Mesothelial cell of epicardium (in vitro differentiated cells): ENCODE measurements at places on chromosomes 12 and 14.

GRCh38 chr12:86104087-86104486, 152.1 kb downstream of the MGAT4C start:
- DNase-seq, result no peak

GRCh38 chr14:69688299-69688649, 76.9 kb downstream of the SUSD6 start:
- no peak for DNase-seq

- no peak for DNase-seq
These were observed 161.2 kb downstream of the RERGL start for GRCh38 chr12:17928708-17929366.

DNA sequence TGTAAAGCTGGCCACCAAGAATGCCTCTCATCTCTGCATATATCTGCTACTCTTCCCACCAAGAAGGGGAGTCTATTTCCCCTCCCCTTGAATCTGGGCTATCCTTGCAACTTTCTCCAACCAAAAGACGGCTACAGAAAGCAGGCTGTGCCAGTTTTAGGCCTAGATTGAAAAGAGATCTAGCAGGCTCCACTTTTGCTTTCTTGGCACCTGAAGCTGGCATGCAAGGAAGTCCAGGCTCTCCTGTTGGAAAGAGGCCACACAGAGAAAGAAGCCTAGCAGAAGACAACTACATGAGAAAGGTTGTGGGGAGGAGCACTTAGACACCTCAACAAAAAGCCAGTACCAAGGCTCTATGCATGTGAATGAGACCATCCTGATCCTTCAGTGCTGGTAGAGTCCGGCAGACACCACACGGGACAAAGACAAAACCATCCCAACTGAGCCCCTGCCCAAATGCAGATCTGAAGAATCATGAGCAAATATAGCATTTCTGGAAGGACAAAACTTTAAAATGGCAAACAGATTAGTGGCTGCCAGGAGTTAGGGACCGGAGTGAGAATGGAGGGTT, 68.0 kb downstream of the SPPL3 start:
- DNase-seq, result no peak

GRCh38 chr12:107405436-107405835, 280.2 kb upstream of the PWP1 start:
- DNase-seq, result no peak

DNA sequence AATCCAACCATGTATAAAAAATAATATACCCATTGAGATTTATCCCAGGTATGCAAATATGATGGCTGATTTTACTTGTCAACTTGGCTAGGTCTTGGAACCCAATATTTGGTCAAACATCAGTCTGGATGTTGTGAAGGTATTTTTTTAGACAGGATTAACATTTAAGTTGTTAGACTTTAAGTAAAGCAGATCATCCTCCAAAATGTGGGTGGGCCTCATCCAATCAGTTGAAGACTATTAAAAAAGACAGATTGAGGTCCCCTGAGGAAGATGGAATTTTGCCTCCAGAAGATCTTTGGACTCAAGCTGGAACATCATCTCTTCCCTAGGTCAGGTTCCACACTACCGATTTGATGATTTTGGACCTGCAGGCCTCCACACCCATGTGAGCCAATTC, 271.2 kb downstream of the TMEM121 start:
- DNase-seq, result no peak

DNA sequence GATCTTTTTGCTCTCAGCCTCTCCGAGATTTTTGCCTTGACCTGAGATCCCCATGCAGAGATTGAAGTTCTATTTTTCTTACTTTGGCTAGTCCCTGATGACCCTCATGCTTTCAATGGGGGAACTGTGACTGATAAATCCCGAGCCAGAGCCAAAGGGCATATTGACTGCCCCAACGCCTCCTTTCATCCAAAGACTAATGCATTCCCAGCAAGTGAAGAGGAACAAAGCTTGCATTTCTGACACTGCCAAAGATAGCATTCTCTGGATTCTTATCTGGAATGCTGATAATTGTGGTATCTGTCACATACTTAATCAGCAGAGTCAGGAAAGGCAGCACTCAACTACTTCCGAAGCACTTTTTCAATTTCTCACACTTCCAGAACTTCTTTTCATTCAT, 152.3 kb upstream of the EGLN3 start:
- no peak for DNase-seq

DNA sequence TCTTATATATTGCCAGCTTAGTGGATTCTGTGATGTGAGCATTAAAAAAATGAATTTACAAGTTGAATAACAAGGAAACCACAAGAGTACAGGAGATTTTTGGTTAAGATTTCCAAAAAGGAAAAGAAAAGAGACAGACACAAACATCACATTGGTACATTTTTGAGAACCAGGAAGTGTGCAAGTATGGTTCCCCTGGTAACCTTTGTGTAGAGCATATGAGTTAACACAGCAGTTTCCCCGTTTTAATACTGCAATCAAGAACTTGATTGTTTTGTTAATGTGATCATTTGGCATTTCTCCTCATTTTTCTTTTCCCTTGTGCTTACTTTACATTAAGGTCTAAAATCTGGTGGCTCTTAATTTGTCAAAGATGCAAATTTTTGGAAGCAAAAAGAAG, 490.4 kb upstream of the ATP2B1 start:
- DNase-seq, result no peak

DNA sequence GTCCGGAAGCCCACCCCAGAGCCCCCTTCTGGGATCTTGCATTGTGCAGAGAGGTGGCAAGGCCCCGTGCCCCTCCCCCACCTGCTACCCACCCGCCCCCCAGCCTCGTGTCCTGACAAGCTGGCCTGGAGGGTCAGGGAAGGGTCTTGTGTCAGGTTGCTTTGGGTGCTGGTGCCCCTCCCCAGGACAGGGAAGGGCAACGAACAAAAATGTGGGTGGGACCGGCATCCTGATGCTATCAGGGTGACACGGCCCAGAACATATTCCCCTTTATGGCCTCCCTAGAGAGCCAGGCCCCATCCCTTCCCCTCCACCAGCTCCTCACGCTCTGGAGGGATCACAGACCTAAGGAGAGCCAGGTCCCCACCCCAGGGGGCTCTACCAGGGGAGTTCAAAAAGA, 38.7 kb upstream of the TMEM179 start:
- no peak for DNase-seq

DNA sequence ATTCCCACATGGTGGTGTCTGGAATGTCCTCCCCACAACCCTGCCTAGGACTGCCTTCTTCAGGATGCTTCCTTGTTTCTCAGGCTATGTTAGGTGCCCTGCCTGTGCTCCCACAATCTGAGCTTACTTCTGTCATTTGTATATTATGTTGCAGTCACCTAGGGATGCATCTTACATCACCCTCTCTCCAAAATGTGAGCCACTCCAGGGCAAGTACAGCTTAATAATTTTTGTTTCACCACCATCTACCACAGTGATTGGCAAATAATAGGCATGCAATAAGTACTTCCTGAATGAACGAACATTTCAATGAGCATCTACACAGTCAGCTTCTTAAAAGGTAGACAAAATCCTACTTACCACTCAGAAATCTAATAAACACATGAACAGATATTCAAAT, 37.6 kb downstream of the ZFYVE26 start:
- no peak for DNase-seq

DNA sequence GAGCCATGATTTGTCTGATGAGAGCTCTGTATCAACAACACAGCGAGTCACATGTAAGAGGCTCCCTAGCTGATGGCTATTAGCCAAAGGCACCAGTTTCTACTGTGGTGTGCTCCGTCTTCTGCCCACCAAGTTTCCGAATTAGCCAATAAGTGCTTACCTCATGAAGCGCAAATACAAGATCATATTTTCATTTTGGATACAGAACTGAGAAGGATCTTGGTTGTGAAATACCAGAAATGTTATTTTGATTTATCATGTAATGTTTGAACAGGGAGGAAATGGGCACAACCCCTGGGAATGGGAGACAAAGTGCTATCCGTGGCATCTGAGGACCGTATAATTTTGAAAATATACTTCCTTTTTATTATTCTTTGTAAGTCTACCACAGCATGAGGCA, 234.3 kb downstream of the DACT1 start:
- no peak for DNase-seq

DNA sequence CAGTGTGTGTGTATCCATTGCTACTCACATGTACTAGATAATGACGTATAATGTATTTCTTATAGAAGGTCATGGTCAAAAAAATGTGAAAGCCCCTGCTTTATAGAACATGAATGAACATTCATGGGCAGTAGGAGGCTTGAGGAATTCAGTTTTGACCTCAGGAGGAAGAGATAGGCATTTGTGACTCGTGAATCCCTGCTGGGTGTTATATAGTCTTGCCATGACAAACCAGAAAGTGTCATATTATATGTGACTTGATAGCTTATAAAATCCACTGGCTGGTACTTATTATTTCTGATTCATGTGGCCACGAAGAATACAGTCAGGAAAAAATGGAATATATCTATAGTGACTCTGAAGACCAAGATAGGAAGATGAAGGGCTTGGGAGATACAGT, 287.6 kb downstream of the CEP128 start:
- no peak for DNase-seq

GRCh38 chr12:43361031-43361710, 190.8 kb downstream of the ADAMTS20 start:
- DNase-seq, result no peak
